GM12891 (cell line): ENCODE measurements at places on chromosomes 1 and 21.

DNA sequence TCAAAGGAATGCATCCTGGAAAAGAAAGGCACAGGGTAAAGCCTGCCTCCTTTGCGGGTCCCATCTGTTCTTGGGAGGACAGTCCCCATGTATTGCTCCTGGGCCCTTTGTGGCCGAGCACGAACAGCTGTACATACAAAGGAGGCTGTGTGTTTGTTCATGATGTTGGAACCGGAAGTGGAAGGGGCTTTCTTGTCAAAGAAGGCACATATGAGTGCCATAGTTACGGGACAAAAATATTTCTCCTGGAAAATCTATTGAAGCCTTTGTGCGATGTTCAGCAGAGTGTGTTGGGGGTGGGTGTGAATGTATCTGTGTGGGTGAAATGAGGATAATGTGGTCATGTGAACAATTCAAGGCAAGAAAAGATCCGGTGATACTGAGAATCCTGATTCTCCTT lies 297.6 kb downstream of the DISC1 start:
- DNase-seq: no peak

GRCh38 chr1:205258261-205258691 lies 30.5 kb downstream of the TMCC2 start:
- DNase-seq: no peak

GRCh38 chr1:76274302-76274701 lies 199.8 kb downstream of the ST6GALNAC3 start:
- DNase-seq: no peak

GRCh38 chr1:55541296-55541695 lies 326.1 kb upstream of the USP24 start:
- no peak for DNase-seq

DNA sequence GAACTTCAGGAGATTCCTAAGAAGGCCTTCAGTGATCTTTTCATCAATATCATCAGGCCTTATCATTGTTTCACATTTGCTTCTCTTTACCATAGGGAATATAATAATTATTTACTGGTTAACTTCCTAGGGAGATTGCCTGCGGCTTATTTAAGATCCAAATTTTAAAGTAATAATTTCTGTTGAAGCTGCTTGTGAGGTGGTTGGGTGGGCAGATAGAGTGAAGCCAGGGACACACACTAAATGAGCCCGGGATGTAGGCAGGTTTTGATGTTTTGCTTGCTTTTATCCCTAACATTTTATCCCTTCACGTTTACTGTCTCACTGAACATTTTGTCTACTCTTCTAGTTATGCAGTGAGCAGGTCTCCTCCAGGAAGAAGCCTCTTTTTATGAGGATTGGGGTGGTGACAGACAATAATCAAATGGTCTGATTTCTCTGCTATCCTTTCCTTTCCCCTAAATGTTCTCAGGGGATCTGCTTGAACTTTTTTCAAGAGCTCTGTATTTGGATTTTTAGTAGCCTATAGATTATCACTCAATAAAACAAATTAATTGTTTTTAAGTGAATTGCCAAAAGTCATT lies 164.7 kb downstream of the RUNX1 start:
- no peak for DNase-seq

- DNase-seq: no peak
Observed at GRCh38 chr21:31173881-31174555, 135.7 kb upstream of the KRTAP19-8 start.

DNA sequence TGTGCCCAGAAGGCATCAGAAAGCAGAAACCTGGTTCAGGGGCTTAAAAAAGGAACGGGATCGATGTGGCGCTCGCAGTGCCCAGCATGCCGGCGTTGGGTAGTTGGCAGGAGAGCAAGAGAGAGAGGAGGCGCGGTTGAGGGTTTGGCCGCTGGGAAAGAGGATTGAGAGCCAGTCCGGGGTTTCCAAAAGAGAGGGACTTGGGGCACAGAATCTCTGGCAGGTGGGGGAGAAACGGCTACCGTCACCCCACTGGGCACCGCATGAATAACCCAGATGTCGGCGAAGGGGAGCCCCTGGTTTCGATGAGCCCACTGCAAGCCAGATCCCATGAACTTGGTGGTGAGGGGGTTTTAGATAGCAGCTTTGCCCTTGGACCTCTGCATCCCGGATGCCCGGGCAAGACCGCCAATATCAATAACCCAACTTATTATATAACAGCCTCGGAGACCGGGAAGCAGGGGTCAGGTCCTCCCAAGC lies 60.4 kb upstream of the ACOT11 start:
- no peak for DNase-seq

- DNase-seq: no peak
Observed at GRCh38 chr1:32208891-32209328, at the start of gene DCDC2B. Gene DCDC2B, plus strand, starts transcription at chr1:32209089. Its CDS starts 5 bp downstream, at chr1:32209094.

DNA sequence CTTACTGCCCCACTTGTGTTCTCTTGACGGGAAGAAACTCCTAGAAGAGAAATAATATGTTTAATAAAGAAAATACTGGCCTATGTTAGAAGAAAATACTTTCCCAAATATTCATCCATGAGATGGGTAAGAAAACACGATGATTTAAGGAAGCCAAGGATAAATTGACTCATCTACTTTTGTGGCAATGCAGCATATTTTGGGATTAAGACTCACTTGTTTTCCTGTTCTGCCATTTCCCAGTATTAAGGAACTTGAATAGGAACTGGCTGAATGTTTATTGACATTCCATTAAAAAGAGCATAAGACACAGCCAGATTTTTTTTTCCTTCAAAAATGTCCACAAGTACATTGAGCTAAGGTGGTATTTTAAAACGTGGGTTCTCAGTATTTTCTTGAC lies 10.9 kb upstream of the ADAMTS5 start:
- no peak for DNase-seq

DNA sequence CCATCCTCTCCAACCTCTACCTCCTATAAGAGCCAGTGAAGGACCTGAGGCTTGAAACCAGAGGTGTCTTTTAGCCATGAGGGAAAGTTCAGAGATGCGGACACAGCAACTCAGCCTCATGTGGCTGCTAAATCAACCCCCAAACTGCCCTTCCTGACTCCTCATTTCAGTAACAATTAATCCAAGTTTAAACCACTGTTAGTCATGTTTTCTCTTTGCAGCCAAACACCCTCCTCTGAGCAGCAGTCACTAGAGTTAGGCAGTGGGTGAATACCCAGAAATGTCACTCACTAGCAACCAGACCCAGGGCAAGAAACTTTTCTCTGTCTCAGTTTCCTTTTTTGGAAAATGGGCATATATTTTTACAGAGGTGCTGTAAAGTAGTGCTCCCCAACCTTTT lies 71.2 kb downstream of the KCNJ15 start:
- DNase-seq: no peak

DNA sequence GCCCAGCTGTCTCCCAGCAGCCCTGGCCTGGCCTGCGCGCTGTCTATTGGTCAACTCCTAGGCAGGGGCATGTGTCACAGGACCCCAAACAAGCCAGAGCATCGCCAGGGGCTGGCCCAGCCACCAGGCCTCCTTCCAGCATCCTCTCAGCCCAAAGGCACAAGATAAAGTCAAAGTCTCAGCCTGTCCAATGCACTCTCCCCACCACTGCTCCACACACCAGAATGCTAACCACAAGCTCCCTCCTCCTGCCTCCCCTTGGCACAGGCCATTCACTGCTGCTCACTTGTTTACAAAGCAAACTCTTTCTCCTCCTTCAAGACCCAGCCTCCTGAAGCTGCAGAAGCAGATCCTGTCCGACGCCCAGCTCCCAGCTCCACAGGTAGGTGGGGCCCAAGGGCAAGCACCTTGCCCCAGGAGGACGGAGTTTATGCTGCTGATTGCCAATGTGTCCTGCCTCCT lies 133.4 kb downstream of the DMRTB1 start:
- no peak for DNase-seq

DNA sequence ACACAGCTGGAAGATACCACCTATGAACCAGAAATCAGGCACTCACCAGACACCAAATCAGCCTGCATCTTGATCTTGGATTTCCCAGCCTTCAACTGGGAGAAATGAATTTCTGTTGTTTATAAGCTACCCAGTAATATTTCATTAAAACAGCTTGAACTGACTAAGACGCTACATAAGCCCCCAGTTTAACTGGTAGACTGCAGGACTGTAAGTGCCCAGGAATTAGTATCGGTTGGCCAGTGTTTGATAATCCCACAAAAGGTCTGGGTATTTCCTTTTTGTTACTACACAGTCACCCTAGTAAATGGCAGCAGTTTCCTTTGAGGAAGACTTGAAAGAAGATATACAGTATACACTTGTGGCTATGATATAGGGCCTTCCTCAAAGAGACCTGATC lies 7.3 kb upstream of the SLC35D1 start:
- DNase-seq: no peak

DNA sequence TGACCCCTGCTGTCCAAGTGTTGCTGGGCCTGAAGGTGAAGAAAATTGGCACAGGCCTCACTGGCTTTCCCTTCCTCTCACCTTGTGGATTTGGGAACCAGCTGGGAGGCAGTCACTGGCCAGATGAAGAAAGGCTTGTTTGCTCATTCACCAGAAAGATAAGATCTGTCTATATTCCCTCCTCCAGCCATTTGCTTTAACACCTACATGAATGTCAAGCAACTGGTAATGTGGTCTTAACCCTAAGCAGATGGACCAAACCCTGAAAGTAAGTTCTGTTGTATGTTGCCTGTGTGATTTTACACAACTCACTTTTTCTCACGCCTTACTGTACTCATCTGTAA lies 10.3 kb upstream of the SRRM1 start:
- DNase-seq: no peak

DNA sequence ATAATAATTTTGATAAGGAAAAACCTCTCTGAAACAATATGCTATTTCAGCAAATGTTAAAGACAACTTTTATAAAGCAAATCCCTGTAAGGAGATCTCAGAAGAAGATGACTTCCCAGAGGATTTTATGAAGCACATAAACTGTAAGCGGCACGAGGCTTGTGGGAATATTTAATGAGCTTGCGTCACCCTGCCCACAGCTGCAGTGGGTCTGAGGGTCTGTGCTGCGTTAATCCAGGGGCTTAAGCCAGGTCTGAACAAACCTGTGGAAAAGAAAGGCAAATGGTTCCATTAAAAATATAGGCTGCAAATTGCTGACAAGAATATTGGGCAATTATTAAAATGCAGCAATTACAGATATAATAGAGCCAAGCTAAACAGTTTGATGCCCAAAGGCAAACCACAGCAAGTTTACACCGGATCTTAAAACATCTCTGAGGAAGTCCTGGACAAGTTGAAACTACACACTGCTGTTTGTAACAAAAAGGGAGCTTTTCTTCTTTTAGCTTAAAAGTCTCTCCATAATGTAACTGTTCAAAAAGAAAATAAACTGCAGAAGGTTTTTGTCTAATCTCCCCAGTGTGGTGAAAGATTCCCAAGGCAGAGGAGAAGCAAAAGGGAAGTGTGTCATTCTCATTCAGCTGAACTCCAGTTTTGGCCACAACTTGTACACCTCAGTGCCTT lies 21.8 kb downstream of the TGFBR3 start:
- no peak for DNase-seq

DNA sequence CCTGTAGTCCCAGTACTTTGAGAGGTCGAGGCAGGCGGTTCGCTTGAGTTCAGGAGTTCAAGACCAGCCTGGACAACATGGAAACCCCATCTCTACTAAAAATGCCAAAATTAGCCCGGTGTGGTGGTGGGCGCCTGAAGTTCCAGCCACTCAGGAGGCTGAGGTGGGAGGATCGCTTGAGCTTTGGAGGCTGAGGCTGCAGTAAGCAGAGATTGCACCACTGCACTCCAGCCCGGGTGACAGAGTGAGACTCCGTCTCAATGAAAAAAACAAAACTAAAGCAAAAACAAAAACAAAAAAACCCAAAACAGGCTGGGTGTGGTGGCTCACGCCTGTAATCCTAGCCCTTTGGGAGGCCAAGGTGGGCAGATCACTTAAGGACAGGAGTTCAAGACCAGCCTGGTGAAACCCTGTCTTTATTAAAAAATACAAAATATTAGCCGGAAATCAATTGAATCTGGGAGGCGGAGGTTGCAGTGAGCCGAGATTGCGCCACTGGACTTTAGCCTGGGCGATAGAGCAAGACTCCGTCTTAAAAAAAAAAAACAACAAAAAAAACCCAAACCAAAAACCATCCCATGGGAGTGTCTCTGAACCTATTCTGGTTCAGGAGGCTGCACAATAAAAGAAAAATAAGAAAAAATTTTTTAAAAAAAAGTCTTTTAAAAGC lies 1.7 kb upstream of the CGN start:
- DNase-seq: no peak

GRCh38 chr1:235649368-235650163 lies at the start of gene GNG4:
Gene GNG4, minus strand, starts transcription at chr1:235649784. Its CDS starts 65,946 bp downstream, at chr1:235583838.
- DNase-seq: peak; percentile 56
